SK-N-DZ (cell line): ENCODE measurements at places on chromosomes 2 and 18.

GRCh38 chr2:48292393-48292792, 237.6 kb upstream of the STON1 start:
- DNase-seq: no peak

DNA sequence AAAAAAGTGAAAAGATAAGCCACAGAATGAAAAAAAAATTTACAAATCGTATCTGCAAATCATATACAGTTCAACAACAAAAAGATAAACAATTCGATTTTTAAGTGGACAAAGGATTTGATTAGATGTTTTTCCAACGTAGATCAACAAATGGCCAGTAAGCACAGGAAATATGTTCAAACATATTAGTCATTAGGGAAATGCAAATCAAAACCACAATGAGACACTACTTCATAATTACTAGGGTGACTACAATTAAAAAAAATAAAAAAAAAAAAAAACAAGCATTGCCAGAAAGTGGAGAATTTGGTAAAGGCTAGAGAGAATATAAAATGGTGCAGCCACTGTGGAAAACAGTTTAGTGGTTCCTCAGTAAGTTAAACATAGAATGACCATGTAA, 38.3 kb upstream of the RNU4ATAC start:
- DNase-seq: no peak

- peak; percentile 47 for DNase-seq
Measured at GRCh38 chr2:160125828-160126227, 63.4 kb upstream of the PLA2R1 start.

- no peak for DNase-seq
Measured at GRCh38 chr18:40531051-40531450, 1424.0 kb upstream of the PIK3C3 start.

DNA sequence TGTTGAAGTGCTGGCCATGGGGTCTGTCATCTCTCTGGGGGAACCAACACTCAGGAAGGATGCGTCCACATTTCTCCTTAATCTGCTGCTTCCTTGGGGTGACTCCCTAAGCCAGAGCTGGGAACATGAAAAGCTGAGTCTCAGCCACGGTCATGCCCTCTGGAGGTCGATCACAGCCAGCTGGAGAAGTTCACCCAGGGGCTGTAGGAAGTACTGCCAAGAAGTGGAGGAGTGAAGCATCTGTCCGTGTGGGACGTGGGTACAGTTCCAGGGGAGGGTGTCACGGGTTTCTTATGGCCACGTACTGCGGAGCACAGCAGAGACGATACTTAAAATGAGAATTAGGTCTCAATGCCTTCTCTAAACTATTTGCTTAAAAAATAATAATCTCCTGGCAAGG, 42.4 kb upstream of the IGFBP2 start:
- DNase-seq: no peak

GRCh38 chr18:76364282-76365259, 130.5 kb downstream of the ZNF516 start:
- no peak for DNase-seq

DNA sequence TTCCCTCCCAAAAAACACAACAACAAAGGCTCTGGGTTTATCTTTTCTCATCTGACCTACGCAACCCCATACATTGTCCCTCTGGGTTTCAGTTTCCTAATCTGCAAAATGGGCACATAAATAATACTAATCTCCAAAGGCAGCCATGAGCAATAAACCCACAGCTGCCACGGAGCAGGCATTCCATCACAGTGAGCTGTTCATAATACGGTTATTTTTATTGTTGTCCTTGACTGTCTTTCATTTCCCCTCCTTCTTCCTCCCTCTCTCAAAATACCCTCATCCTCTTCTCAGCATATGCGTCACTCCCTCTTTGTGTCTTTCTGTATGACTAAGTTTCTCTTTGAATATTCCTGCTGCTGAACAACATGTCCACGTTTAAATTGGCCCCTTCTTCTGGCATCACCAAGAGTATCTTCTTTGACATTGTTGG, 129.8 kb upstream of the CAB39 start:
- no peak for DNase-seq

DNA sequence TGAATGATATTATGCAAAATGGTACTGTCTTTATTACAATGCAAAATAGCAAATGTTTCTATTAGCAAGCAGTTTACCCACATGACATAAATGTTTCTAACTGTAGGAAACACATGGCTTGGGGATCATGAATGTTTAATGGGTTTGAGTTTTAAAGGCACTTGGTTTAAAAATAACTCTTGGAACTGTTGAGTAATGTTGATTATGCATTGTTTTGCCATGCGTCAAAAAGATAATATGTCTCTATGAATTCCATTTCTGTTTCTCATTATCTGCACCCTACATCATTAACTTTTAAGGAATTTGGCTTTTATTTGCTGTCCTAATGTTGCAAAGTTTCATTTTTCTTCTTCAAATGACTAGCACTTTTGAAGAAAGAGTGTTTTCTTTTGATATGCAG, 1355.5 kb downstream of the SUCLG1 start:
- DNase-seq: no peak

GRCh38 chr2:230155359-230155758, 64.4 kb downstream of the SP110 start:
- DNase-seq: no peak

- DNase-seq: no peak
Measured at GRCh38 chr2:18721038-18721922, 131.9 kb upstream of the NT5C1B start.

GRCh38 chr2:190452433-190452832, 44.3 kb downstream of the MFSD6 start:
- no peak for DNase-seq

DNA sequence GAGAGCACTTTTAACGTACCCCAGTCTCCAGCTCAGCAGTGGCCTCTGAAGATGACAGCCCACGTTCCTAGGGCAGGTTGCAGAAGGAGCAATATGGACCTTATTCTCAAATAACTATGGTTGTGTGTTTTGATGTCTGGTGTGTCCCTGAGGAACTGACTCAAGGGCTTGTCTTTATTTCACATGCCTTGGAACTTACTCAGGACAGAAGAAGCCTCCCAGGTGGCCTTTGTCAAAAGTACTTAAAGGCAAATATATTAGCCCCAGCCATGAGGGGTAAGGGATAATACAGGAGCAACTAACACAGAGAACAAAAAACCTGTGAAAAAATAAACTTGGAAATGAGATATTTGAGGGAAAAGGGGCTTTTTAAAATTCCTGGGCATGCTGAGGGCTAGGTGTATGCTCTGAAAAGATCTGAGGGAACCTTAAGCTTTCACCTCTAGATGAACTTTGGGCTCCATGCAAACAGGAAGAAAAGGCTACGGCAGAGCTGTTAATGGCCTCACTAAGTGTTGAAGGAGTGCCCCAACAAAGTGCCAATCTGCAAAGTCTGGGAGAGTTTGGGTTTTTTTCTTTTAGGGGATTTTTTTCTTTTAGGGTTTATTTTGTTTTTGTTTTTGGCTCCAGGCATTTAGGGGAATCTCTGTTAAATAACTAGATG, 40.3 kb downstream of the SRBD1 start:
- DNase-seq: no peak

- DNase-seq: no peak
Measured at GRCh38 chr2:55869637-55870325, 53.8 kb downstream of the EFEMP1 start.

- DNase-seq: no peak
Measured at GRCh38 chr2:173079973-173080860, 4.6 kb downstream of the MAP3K20 start.

- DNase-seq: no peak
Measured at GRCh38 chr2:191250400-191250799, 5.2 kb downstream of the MYO1B start.

DNA sequence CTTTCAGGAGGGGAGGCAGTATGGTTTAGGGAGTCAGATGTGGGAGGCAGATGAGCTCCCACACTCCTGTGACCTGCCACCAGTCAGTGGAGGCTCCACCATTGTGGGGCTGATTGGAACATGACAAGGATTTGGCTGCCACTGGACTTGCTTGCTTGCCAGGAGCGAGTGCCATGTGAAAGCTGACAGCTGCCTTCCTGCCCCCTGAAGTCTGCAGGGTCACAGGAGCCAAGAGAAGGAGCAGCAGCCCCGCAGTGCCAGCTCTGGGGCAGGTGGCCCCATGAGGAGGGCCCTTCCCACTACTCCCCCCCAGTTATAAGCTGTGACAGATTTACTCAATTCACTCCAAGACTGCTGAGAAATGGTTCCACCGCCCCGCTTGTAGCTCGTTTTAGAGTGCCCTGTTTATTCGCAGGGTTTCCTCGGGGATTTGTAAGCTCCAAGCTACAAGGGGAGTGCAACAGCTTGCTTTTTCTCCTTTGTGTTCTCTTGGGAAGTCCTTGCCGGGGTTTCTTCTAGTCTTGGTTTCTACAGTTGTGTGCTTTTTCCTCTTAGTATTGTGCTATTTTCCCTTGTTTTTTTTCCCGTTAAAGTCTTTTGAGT, 414.3 kb downstream of the MEIS1 start:
- no peak for DNase-seq

- no peak for DNase-seq
Measured at GRCh38 chr2:237552908-237553307, 13.5 kb upstream of the PRLH start.

GRCh38 chr2:38435775-38436174, 58.7 kb upstream of the ATL2 start:
- peak; percentile 45 for DNase-seq

DNA sequence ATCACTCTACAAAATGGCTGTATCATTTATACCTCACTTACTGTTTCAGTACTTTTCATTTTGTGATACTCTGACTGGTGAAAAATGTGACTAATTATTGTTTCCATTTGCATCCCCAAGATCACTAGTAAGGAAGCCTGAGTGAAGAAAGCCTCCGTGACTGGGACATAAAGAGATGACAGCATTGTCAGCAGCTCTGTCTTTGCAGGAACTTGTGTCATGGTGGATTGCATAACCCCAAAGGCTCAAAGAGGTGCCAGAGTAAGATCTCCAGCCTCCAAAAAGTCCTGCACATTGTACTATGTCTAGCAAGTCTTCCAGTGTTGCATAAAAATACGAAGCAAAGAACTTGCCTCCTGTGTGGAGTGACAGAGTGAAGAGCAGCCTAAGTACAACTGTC, 187.5 kb upstream of the CRIM1 start:
- no peak for DNase-seq

DNA sequence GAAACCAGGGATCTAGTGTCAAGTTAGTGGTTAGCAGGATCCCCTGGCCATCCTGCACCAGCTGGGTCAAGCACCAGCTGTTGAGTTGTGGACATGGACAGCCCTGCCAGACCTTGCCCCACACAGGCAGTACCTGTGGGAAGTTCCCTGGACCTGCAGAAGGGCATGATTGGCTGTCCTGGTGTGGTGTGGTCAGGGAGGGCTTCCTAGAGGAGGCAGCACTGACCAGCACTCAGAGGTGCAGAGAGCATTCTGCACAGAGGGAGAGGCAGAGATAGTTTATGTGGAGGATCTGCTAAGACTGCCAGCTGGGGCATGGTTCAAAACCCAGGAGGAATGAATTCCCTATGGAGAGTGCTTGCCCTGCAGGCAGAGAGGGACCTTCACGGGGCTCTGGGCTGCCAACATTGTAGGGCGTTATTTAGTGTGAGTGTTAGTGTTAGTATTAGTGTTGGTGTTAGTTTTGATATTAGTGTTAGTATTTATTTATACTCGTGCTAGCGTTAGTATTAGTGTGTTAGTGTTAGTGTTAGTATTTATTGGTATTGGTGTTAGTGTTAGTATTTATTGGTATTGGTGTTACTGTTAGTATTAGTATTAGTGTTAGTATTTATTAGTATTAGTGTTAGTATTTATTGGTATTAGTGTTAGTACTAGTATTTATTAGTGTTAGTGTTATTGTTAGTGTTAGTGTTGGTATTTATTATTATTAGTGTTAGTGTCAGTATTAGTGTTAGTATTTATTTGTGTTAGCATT, 31.9 kb downstream of the TWIST2 start:
- DNase-seq: no peak

DNA sequence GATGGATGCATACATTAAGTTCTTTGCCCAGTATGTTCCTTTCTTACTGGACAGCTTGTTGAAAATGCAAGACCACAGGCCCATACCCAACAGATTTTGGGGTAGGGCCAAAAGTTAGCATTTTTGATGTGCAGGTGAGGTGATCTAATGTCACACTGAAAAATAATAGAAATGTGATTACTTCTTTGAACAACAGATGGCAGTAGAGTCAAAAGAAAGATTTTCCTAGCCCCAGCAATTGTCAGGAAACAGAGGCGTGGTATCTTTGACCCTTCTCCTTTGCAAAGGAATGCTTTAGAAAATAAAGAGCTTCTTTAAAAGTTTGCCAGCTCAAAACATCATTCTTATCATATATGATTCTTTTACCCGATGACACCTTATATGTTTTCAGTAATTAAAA, 343.6 kb upstream of the SYT4 start:
- DNase-seq: peak; percentile 46

- DNase-seq: no peak
Measured at GRCh38 chr2:18356676-18357075, 203.8 kb downstream of the RDH14 start.

- DNase-seq: no peak
Measured at GRCh38 chr2:64462940-64463700, 9.2 kb downstream of the LGALSL start.

GRCh38 chr2:209960676-209961630, 41.5 kb upstream of the RPE start:
- DNase-seq: peak; percentile 57

- no peak for DNase-seq
Measured at GRCh38 chr2:119649364-119649917, 29.6 kb upstream of the TMEM177 start.

GRCh38 chr18:58438958-58439300, 190.0 kb downstream of the ALPK2 start:
- DNase-seq: no peak

GRCh38 chr2:27721335-27721734, 50.2 kb upstream of the MRPL33 start:
- no peak for DNase-seq

DNA sequence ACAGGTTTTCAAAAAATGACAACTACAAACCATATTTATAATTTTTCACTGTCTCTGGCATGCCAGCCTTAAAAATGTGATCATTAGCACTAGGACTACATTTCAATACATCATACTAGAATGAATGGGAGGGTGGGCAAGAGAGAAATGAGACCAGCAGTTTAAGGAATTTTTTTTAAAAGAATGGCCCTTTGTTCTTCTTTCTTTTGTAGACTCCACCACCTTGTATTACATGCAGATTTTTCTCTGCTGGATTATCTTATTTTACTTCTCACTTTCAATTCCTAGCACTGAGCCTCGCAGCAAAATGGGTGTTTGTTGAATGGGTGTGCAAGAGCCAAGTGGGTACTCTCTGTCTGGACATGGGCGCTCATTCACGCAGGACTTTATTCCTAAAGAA, 39.9 kb downstream of the FRZB start:
- DNase-seq: no peak

- DNase-seq: no peak
Measured at GRCh38 chr2:28088970-28089369, 198.4 kb downstream of the BABAM2 start.

DNA sequence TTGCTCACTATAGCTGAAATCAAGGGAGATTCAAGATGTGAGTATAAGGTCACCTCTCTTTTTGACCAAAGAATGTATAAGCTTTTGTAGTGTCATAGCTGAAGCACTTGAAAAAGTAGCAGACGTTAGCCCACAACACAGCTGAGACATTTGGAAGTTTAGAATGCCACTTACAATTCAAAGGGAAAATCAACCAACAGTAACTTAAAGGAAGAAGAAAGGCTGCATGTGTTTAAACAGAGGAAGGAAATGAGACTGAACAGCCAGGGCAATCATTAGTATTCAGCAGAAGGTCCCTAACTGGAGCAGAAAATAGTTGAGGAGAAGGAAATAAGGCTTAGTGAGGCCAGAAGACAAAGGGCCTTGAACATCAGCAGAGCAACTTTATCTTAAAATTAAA, 23.5 kb upstream of the SCG2 start:
- DNase-seq: no peak
